ENCODE measurements at places on chromosomes 7 and 10. TPM values are rescaled to one million over a fixed set of nuclear protein-coding genes. Genes with fewer than 3 reads are reported as not detected.

GRCh38 chr10:125341611-125342010 is 181.2 kb upstream of the CTBP2 start:
- no peak for DNase-seq

DNA sequence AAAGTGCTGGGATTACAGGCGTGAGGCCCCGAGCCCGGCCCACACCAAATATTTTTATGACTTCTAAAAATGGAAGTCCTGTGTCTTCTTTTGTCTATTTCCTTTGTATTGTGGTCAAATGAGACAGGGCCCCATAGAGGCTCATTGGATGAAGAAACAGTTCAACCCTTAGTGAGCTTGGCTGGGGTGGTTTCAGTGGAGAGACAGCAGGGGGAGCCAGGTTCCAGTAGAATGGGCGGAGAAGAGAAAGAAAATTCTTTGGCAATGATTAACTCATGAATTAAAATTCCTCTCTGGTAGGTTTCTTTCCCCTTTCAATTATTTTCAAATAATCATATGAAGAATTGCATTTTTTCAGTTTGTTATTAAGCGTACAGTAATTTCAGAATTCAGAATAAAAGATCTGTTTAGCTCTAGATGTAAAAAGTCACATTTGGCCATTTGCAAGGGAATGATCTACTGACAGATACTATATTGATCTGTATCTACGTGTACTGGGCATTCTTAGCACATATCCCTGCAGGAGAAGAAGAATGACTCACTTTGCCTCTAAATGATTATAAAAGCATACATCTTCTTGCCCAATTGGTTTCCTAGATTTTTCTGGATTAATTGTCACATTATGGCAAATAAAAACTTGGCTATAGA is 43.2 kb downstream of the PNLIPRP3 start:
- peak; percentile 29 for DNase-seq

ACSL5 gene
- 0.71 TPM for total RNA-seq

GRCh38 chr10:107565014-107565413 is 400.5 kb upstream of the SORCS1 start:
- DNase-seq: no peak

TDRD1 gene
- 0.06 TPM for total RNA-seq

CPA4 gene
- 90.5 TPM for total RNA-seq

GRCh38 chr10:132036887-132037675 is 28.7 kb upstream of the JAKMIP3 start:
- DNase-seq: no peak

DNA sequence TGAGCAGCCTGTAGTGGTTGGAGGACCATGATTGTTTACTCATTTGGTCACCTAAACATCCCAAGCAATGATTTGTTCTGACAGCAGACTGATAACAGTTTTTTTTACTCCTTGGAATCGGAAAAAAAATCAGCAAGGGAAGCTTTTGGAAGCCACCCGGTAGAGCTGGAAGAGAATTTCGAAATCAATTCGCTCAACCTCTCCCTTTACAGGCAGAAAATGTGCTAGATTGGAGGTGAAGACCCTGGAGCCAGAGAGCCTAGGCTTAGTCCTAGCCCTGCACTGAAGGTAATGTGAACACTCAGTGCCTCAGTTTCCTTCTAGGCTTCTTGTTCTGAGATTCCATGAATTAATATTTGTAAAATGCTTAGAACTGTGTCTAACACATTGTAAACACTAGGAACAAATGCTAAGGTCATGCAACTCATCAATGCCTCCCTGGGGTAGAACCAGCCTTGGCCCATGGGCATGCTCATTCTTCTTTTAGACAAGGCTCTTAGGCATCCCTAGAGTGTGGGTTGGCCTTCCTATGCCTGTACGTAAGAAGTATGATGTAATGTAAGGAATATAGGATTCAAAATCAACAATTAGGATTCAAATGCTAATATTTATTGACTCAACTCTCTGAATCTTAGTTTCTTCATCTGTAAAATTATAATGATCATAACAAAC is 52.7 kb downstream of the MET start:
- DNase-seq: no peak

FBXO24 gene
- total RNA-seq: 0.92 TPM

DNA sequence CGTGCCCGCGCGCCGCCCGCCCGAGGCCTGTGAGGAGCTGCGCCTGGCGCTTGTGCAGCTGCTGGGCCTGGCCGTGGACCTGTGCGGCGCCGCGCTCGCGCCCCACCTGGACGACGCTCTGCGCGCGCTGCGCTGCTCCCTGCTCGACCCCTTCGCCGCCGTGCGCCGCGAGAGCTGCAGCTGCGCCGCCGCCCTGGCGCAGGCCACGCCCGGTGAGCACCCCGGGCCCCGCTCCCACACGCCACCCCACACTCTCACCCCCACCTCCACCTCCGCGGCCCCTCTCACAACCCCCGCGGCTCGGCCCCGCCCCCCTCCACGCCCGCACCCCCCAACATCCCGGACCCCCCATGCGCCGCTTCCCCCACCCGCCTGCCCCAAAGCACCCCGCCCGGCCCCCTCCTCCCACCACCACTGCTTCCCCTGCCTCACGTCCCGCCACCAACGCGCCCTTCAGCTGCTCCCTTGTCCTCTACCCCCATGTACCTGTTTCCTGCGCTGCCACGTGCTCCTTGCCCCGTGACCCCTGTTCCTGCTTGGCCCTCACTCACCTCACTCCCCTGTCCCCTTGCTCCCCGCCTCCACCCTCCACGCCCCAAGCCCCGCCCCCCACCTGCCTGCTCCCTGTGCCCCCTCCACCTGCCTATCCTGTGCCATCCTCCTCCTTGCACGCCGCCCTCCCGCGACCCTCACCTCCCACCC is at the start of gene PRKAR1B:
Gene PRKAR1B (minus strand): TSS at position 178 of the 702 bp plus-strand sequence. CDS start 15,776 bp downstream, outside the sequence.
- DNase-seq: peak; percentile 36

CALHM2 gene
- total RNA-seq: 28.0 TPM

BBIP1 gene
- total RNA-seq: 23.1 TPM

DNA sequence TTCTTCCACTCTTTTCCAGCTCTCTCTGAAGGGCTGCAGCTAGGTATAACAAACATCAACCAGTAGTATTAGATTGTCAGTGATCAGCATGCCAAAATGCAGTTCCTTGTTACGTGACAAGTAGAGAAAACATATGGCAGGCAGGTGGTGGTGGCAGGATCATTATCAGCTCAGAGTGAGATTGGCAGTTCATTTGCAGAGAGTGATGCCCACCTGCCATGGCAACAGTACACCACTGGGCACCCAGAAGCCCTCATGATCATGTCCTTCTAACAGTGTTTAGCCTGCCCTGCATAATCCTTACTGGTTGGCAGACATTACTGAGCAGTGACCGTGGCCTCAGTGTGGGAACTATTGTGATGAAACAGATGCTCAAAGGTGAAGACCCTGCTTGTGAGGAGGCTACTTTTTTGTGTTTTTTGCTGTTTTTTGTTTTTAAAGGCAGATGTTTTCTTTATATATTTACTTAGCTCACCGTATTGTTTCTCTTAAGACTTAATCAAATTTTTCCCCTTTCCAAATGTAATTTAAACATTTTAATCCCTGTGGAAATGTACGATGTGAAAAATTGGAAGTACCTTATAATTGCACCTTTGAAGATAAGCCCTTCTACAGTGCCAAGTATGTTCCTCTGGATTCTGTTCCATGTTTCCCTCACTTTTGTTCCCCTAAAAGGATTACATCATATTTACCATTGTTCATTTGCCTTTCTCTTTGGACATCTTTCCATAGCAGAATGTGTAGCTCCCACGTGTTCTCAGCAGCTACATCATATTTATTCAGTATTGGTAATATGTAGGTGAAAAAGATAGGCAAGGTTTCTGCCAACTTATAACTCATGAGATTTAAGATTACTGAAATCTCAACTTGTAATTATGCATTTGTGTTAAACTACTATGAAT is 179.6 kb downstream of the SND1 start:
- DNase-seq: no peak

DNA sequence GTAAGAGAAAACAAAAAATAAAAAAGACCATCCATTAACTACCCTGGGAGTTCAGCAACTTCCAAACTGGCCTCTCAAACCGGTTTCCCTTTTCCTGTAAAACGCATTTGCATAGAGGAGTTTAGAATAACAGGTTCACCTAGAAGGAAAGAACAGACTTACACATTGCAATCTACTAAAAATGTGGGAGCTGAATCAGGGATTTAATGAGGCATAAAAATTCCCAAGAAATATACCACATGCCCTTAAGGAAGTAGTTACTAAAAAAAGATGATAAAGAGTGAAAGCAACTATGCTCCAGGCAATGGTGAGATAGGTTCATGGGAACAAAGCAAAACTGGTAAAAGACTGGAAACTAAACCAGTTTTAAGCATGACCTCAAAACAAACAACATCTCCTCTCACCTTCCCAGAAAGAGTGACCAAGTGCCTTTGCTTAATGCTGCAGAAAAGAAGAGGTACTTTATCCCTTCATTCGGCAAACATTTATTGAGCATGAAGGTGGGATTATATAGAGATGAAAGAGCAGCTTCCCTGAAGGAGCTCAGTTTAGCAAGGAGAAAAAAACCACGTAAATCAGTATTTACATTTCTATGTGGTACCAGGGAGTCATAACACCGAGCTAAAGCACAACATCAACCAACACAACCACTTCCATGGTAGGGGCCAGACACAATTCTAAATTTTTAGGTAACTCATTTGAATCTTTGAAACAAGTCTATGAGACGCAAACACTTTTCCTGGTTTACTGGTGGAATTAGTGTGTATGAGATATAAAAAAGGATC is 152.8 kb downstream of the SGMS1 start:
- no peak for DNase-seq

GRCh38 chr7:149477494-149478443 is 16.9 kb upstream of the ZNF777 start:
- DNase-seq: no peak

- no peak for DNase-seq
Observed at GRCh38 chr7:73504920-73505319, 17.2 kb downstream of the BAZ1B start.

DNA sequence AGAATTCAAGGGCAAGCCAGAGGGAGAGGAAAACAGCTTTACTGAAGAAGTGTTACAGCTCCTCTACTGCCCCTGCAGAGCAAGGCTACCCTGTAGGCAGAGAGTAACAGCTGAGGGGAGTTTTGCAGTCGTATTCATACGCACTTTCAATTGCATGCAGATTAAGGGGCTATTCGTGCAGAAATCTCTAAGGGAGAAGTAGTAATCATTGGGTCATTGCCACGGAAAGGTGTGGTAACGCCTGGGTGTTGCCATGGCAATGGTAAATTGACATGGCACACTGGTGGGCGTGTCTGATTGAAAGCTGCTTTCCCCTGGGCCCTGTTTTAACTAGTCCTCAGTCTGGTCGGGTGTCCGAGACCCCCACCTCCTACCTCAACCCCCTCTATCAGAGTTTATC is 227.2 kb downstream of the NSUN6 start:
- no peak for DNase-seq

DNA sequence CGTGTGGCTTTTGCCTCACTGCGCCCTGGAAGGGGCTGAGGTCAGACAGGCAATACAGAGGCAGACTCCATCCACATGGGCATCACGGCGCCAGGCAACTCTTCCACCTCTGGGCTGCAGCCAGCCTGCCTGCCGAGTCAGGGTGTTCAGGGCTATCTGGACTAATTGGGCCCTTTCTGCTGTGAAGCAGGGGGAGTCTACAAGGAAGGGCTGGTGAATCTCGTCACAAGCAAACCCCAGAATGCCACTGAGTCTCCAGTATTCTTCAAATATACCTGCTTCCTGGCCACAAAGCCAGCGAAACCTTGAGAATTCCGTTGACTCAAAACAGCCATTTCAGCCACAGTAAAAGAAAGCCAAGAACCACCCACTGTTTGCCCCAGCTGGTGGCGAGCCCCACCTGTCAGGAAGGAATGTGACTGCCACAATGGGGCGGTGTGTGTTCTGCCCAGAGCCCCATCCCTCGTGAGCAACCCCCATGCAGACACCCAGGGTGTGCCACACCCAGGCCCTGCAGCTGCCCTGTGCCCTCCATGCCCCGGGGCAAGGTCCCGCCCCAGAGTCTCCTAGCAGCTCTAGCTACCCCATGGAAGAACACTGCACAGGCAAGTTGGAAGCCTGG is 117.3 kb downstream of the FAM53B start:
- DNase-seq: peak; percentile 77

DNA sequence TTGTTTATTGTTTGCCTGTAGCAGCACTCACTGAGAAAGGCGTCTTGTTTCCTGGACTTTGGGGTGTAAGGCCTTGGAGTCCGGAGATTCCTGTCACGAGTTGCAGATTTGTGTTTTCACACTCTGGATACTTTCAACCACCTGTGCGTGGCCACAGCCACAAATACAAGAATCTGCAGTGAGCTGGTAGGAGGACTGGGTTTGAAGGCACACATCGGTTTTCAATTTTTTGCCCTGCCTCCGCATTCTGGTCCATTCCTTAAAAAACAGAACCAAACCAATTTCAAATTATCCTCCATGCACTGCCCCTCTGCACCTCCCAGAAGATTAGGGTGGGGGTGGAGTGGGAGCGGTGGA is 619 bp downstream of the EXOC4 start:
- DNase-seq: peak; percentile 41

CAV1 gene
- 1,463 TPM for total RNA-seq

DNA sequence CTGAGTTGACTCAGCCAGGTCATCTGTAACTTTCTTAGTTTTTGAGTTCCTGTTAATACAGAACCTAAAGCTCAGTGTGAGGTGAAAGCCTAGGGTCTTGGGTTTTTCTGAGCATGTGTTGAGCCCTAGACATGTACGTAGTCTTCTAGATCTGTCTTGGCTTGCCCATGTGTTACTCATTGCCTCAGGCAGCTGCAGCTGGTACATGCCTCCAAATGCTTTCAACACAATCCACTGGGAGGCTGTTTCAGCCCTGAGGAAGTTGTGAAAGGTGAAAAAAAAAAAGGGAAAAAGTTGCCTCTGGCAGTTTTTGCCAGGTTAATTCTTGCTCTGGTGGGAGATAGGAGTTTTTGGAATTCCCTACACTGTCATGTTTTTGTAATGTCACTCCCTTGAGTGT is 134.6 kb downstream of the RNF216 start:
- DNase-seq: peak; percentile 94

- no peak for DNase-seq
Observed at GRCh38 chr7:35729061-35729783, 34.3 kb upstream of the HERPUD2 start.

DNA sequence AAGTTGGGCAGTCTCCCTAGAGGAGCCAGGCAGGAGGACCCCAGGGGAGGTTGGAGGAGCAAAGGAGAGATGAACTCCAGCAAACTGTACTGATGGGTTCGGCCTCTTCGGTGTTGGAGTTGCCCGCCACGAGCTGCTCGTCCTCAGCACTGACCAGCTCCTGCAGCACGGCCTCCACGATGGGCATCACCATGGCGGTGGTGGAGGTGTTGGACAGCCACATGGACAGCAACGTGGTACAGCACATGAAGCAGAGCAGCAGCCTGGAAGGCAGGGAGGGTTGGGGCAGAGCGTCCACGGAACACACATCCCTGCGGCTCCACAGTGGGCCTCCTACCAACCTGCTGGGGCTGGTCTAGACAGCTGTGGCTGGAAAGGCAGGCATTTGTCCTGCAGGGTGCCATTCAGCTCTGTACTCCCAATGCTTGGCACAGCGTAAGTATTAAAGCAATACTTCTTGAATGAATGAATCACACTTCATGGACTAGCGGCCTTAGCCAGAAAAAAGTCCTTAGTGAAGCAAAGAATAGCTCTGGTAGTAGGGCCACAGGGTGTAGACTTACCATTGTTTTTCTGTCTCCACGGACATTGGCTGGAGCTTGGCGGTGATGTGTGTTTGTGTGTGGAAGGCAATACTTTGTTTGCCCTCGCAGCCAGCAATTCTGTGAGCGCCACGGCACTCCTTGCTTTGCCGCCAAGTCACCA is 21.8 kb downstream of the SLC13A4 start:
- no peak for DNase-seq

RPEL1 gene
- total RNA-seq: not detected

GSTK1 gene
- total RNA-seq: 233 TPM

Measured in LHCN-M2 (cell line).